ENCODE measurements at places on chromosomes 1 and 21.
A peak's percentile ranks its signal among the peaks of the same experiment; 100 is the strongest.

DNA sequence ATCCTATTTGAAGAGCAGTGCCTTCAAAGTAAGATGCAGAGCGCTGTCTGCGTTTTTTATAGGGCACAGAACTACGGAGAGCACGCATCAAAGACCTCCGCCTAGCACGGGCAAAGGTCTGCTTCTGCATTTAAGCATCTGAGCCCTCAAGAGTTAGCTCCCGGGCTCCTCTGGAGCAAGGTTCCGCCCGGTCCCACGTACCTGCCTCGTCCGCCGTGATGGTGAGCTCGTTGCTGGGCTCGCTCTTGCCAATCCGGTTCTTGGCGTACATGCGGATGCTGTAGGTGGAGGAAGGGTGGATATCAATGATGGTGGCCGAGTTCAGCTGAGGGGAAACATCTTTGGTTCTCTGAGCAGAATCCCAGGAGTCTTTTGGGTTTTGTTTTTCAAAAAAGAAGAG, 311.5 kb downstream of the PCP4 start:
- DNase-seq = no peak

GRCh38 chr1:162639718-162640117, 7.5 kb downstream of the DDR2 start:
- DNase-seq = no peak

GRCh38 chr21:44291078-44291935, 5.6 kb downstream of the AIRE start:
- DNase-seq = no peak

DNA sequence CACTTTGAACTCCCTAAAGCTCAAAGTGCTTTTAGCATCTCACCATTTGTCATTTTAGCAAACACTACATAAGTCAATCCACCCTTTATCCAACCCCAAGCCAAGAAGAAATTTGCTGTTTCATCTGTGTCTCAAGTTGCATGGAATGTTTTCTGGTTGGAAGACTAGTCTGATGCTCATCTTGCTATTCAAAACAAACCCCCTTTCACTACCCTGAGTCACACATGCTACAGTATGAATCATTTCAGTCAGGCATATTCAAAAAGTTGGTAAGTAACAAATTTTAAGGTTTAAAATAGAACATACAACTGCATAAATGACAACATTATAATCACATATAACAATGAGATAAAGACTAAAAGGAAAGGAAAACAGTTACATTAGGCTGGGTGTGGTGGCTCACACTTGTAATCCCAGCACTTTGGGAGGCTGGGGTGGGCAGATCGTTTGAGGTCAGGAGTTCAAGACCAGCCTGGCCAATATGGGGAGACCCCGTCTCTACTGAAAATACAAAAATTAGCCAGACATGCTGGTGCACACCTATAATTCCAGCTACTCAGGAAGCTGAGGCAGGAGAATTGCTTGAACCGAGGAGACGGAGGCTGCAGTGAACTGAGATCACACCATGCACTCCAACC, 38.7 kb downstream of the DSTYK start:
- peak; percentile 90 for DNase-seq

GRCh38 chr1:32014199-32014947, 705 bp downstream of the KHDRBS1 start:
- DNase-seq = no peak

- no peak for DNase-seq
Observed at GRCh38 chr1:19804831-19805251, 5.1 kb upstream of the TMCO4 start.

DNA sequence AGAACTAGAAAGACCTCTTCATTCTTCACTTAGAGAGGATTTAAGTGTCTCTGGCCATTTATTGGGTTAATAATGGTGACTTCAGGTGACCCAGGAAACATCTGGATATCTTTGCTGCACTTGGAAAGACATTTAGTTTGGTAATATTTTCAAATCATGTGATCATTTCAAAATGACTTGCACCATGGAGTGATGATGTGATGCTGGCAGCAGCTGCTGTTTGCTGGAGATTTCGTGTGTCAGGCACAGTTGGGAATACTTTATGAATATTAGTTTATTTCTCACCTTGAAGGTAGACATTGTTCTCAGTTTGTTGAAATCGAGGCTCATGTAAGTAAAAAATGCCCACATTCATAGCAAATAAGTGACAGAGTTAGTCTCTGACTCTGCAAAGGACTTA, 236.0 kb downstream of the DISC1 start:
- no peak for DNase-seq

DNA sequence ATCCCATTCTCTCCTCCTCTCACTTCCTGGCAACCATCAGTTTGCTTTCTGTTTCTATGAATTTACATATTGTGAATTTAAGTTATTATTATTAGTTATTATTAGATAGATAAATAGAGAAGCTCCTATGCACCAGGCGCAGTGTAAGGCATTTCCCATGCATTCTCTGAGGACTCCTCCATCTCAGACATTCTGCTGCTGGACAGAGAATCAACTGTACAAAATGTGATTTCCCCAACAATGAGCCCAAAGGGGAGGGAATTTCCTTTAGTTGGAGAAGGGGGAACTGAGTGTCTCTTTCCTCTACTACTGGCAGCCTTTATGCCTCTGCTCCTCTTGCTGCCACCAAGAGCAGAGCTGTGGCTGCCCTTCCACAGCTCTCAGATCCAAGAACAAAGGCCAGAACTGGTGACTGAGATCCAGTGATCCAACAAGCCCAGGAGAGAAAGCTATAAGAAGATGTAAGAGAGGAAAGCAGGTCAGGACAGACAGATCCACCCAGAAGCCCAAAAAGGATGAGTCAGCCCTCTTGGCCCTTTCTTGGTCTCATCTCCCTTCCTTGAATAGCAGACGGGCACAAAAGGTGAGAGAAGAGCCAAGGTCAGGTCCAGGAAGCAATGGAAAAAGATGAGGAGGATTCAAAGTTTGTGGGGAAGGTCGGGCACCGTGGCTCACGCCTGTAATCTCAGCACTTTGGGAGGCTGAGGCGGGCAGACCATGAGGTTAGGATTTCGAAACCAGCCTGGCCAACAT, 3.5 kb upstream of the IVL start:
- no peak for DNase-seq

DNA sequence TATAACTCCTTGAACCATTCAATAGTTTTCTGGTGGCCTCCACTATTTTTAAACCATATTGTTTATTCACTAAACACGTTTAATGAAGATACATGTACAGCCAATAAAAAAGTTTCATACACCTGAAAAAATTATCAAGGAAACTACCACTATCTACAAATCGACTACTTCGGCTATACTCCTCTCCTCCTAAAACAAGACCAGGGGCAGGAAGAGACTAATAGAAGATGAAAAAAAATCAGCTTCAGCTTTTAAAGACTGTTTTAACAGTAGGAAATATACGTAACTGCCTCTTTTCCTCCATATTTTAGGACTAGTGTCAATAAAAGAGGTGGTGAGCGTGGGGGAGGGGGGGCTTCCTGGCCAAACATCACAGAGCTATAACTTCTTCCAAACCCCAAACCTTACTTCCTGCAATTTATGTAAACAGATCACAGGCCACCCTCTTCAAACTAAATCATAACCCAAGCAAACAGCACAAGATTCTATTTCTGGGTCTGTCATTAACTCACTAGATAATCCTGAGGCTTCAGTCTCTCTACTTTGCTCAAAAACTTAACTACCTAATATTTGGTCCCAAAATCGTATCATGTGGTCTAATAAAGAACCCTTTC, 15.1 kb downstream of the FOXJ3 start:
- DNase-seq = no peak

DNA sequence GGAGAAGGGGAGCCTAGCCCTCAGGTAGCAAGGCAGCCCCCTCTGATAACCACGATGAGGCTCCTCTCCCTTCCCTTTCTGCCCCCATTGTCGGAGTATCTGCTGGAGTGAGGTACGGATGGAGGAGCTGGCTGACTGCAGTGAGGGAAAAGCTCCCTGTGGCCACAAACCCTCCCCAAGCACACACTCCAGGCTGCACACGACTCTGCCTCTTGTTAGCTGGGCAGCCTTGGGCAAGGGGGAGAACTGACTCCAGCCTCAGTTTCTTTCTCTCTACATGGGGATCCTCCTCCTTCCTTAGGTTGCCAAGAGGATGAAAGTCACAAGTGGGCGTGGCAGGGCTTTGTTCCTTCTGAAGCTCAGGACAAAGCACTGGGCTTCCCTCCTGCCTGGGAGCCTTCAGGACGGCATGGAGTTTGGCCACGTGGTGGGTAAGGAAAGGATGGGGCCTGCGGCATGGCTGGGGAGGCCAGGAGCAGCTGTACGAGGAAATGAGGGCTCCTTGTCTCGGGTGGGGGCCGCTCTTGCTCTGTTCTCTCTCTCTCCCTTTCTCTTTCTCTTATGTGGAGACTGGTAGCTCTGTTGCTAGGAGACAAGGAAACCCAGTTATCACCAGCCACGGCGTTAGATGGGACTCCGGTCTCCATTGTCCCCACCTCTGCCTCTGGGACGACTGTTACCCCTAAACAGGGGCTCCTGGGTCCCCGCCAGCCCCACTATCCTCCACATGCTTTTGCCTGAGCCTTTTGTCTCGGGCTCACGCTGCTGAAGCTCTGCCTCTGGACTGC, 39.7 kb downstream of the LRP8 start:
- DNase-seq = no peak

DNA sequence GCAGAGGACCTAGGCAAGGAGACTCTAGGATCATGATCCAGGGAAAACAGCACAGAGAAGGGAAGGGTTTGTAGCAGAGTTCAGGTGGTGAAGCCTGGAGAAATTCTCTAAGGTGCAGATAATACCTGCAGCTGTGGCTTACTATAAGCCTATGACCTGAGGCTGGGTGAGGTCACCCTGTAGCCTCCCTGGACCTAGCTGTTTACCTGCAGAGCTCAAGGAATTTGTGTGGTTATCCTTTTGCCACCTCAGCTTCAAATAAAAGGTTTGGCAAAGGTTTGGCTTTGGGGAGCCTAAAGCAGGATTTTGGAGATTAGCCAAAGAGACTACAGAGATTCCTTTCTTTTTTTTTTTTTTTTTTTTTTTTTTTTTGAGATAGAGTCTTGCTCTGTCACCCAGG, 79.5 kb upstream of the ZNF648 start:
- no peak for DNase-seq
